ENCODE measurements at places on chromosomes 3 and 15.

GRCh38 chr3:48553886-48554845 is 2.4 kb downstream of the PFKFB4 start:
- DNase-seq, result no peak

DNA sequence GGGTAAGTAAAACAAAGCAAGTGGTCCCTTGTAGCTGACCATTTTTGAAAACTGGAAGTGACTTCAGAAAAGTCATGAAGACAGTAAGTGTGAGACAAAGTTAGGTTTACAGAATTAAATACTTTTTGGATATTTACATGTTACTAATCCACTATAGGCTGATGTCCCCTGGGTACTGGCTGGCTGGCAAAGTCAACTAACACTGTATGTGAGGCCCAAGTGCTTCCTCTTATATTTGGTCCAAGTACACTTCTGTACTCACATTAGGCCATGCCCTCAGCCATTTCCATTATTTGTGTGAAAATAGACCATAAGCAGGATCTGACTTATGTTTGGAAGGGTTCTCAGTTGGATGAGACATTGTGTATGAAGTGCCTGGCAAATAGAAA is 5.5 kb upstream of the LEKR1 start:
- DNase-seq, result no peak

GRCh38 chr3:1216856-1217255 is 124.0 kb downstream of the CNTN6 start:
- DNase-seq, result no peak

DNA sequence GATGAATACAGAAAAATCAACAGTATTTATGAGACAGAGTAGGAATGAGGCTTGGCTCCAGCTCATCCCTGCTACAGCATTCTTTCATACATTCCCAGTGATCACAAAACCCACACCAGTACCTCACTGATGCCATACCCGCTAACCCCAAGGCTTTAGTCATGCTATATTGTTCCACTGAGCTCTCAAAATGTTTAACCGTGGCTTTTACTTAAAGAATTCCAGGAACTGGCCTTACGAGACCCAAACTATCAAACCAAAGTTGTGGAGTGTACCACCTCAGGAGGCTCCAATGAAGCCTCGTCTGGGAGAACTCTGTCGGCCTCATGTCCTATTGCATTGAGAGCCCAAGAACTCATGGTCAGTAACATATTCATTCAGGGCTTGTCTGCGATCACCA is 278.9 kb downstream of the ULK4 start:
- DNase-seq, result no peak

DNA sequence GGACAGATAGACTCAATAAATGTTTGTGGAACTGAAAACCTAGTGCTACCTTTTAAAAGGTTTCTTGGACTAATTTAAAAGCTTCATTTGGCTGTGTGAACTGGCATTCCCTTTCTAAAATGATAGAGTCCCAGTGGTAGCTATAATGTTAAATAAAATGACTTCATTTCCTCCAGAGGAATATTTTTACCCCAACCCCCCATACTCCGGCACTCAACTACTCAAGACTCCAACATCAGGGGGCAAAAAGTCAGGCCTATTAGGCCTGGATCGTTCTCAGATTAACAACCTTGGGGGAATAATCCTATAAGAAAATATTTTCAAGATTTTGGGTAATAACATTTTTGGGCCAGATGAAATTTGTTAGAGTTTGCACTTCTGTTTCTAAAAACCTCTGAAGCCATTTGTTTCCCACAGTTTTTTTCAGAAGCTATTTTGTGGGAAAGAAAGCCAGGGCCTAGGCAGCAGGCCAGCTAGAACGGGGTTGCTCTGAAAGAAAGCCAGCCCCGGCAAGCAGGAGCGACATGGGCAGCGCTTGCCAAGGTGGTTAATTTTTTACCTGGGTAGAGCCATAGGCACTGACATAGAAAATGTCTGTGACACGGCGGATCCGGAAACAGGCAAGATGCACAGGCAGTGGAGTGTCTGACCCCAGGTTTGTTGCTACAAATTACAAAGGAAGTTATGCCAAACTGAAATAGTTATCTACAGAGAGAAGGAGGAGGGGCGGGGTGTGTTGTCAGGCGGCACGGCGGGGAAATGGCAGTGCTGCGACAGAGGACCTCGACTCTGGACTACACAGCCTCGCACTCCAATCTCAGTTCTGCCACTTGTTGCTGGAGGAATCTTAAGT is 84.6 kb downstream of the MAGI1 start:
- DNase-seq, result no peak
